T-helper 17 cell (primary cell): ENCODE measurements at places on chromosomes 5 and 9. TPM values are rescaled to one million over a fixed set of nuclear protein-coding genes. Genes with fewer than 3 reads are reported as not detected.

DNA sequence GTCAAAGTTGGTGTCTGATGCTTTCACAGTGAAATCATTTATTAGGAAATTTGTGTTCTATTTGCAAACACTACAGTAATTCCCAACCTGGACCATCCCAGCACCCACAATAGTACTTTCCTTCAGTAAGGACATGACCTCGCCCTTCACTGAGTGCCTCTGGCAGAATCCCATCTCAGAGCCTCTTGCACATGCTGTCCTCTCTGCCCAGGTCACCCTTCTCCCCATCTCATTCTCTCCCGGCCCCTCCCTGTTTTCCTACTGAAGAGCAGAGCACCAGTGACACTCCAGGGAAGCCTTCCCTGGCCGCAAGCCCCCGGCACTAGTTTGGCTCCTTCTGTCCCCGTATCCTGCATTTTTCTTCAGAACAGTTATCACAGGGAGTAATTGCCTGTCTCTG is 220.4 kb downstream of the MAPKAP1 start:
- DNase-seq = no peak

PROB1 gene
- total RNA-seq = 0.57 TPM

FBP2 gene
- total RNA-seq = not detected

- DNase-seq = no peak
These were observed 30.1 kb upstream of the RAI14 start for GRCh38 chr5:34626036-34626435.

GRCh38 chr9:105646879-105647594 is 15.2 kb upstream of the TAL2 start:
- no peak for DNase-seq

GRCh38 chr9:89916001-89916597 is 311.3 kb downstream of the GADD45G start:
- DNase-seq = no peak

MEGF10 gene
- not detected for total RNA-seq

DNA sequence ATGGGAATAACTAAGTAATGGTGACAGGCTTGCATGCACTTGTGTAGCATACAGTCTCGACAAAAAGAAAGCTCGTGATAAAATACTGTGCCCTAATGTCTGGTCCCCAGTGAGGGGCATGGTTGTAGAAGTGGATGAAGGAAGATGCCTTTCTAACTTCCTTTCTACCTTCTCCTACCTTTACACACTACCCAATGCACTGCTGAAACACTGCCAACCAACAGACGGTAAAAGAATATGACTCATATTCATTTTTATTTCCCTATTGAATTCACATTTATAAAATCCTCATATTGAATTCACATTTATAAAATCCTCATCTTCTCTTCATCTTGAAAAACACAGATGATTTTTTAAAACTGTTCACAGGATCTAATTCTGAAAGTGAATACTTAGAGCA is 223.0 kb downstream of the PJA2 start:
- DNase-seq = no peak

- DNase-seq = no peak
These were observed 116.7 kb downstream of the WDR70 start for GRCh38 chr5:37495668-37496347.

GRCh38 chr5:9324348-9325077 is 221.4 kb downstream of the SEMA5A start:
- DNase-seq = no peak

- no peak for DNase-seq
These were observed 56.1 kb downstream of the MED27 start for GRCh38 chr9:132023419-132024180.

OR2Y1 gene
- total RNA-seq = not detected

MXD3 gene
- 11.8 TPM for total RNA-seq
